ENCODE measurements at places on chromosomes 1 and 21.

DNA sequence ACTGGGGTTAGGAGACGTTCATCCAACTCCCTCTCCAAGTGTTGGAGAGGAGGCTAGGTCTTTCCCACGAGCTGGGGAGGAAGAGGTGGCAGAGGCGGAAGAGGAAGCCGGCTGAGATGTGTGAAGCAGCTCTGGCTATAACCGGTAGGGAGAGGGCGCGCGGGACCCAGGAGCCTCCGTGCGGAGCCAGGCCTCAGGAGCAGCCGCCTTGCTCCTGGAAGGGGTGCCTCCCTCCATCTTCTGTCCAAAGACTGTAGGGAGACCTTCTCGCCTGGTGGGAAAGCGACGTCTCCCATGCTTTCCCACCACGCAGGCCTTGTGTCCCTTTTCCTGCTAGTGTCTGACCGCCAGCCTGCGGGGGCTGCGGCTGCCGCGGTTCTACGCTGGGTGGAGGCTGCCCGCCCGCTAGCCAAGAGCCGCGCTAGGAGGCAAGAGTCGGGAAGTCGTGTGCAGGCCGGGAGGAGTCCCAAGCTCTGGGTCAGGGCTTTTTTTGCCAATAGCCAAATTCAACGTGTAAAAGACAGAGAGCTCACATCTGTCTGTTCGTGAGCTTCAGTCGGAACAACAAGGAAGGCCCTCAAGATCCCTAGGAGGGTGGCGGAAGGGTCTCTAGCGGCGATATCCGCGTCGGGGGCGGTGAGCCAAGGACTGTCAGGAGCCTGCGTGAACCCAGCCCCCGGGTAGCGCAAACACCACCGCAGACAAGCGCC, 8.4 kb upstream of the NBPF11 start:
- no peak for DNase-seq

- no peak for DNase-seq
Measured at GRCh38 chr1:82947278-82947677, 1051.7 kb downstream of the TTLL7 start.

GRCh38 chr21:44958471-44959191, 18.8 kb downstream of the SLX9 start:
- DNase-seq = no peak

- DNase-seq = no peak
Measured at GRCh38 chr1:186849826-186850225, 21.1 kb downstream of the PLA2G4A start.

- DNase-seq = no peak
Measured at GRCh38 chr1:193905288-193906085, 719.1 kb upstream of the B3GALT2 start.

Data from naive B cell (primary cell).